ENCODE measurements at places on chromosomes 13 and 19.

DNA sequence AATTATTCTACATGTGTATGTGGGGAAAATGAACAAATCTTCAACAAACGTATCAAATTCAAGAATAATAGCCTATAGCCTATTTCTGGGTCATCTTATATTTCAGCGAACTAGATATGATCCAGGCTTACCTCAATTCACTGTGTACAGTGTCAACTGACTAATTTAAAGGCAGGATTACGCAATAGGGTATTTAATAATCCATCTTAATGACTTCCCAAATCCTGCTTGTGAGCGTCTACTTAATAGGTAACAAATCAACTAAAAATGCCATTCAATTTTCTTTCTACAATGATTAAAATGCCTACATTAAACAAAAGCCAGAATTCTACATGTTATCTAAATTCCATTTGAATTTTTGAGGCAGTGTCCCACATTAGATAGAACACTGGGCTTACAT, 67.0 kb downstream of the USP12 start:
- no peak for DNase-seq

GRCh38 chr19:45439569-45440258, 16.0 kb upstream of the ERCC1 start:
- DNase-seq: peak; percentile 83

DNA sequence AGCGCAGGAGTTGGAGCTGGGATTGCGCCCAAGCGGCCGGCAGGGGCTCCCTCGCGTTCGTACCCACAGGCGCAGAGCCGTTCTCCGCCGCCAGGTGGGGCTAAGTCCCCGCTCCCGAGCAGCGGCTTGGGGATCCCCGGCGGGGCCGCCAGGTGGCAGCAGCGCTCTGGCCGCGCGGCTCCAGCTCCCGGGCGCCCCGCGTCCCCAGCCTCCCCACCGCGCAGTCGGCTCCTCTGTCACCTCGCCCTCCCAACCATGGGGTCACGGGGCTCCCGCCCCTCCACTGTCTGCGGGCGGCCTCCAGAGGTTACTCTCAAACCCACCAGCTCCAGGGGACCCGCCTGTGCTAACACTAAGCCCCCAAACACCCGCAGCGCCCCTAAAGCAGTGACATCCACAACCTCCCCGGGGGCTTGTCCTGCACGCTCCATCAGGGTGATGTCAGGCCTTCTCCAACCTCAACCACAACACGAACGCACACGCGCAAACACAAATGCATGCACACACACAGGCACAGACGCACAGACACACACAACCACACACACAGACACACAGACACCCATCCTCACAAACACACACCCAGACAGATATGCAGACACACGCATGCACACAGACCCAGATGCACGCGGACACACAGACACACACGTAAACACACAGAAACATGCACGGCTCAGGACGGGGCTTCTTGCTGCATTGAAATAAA, 18.4 kb upstream of the KCTD15 start:
- peak; percentile 77 for DNase-seq

DNA sequence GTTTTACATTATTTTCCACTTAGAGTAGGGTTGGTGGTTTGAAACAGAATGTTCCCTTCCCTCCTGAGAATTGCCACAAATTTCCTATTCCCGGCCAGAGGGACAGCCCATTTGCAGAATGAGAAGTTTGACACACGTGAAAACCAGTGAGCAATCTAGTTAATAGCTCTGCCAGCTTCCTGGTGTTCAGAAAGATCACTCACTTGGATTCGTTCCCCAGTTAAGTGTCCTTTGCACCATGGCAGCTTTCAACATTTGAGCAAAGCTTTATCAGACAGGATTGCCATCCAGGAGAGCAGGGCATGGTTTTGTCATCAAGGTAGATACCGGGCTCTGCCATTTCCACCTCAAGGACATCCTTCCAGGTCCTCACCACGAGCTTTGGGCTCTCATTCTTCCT, 28.2 kb downstream of the RASL11A start:
- DNase-seq: no peak

DNA sequence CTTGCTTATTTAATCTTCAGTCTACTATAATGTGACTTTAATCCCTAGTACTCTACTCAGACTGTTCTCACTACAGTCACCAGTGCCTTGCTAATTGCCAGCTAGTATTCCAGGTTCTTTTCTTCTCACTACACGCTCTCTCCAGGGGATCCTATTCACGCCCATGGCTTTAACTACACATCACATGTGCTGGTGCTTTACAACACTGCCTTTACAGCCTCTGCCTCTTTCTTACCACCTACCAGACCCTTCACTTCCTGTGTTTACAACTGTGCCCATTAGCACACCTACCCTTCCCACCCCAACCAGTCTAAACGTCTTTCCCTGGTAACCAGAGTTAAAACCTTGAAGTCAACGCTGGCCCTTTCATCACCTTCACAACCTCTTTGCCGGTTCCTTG, 249.5 kb downstream of the DNAJC15 start:
- no peak for DNase-seq

DNA sequence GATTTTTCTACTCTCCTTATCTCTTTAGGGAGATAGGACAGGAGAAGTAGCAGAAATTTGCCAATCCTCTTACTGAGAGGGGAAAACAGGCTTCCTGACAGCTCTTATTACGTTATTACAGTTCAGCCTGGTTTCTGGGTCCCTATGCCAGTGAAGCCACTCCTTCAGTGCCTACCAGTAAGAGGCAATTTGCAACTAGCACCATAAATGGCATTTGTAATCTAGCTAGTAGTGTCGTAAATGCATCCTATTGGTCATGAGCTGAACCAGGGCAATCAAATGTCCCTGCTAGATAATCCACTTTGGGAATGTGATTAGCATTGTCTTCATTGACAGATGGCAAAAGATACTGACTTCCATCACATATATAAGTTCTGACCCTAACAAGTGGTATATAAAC, 428.8 kb downstream of the DCT start:
- no peak for DNase-seq

GRCh38 chr13:44763615-44764301, 187.6 kb upstream of the TSC22D1 start:
- DNase-seq: no peak

- DNase-seq: no peak
These were observed 30.3 kb downstream of the ADPRHL1 start for GRCh38 chr13:113422807-113423519.

Data from caudate nucleus (tissue), 63 donors.